ENCODE measurements at places on chromosomes 3 and 15. TPM values are rescaled to one million over a fixed set of nuclear protein-coding genes. Genes with fewer than 3 reads are reported as not detected.
A peak's percentile ranks its signal among the peaks of the same experiment; 100 is the strongest.

GRCh38 chr3:78725703-78726246, 1042.0 kb downstream of the ROBO1 start:
- H3K27me3 ChIP-seq = no peaks in the 10 kb centered on the region
- H3K4me1 ChIP-seq = peaks cover 47% of the 10 kb centered on the region
- no peaks in the 10 kb centered on the region for H3K36me3 ChIP-seq
- no peak for DNase-seq

DNA sequence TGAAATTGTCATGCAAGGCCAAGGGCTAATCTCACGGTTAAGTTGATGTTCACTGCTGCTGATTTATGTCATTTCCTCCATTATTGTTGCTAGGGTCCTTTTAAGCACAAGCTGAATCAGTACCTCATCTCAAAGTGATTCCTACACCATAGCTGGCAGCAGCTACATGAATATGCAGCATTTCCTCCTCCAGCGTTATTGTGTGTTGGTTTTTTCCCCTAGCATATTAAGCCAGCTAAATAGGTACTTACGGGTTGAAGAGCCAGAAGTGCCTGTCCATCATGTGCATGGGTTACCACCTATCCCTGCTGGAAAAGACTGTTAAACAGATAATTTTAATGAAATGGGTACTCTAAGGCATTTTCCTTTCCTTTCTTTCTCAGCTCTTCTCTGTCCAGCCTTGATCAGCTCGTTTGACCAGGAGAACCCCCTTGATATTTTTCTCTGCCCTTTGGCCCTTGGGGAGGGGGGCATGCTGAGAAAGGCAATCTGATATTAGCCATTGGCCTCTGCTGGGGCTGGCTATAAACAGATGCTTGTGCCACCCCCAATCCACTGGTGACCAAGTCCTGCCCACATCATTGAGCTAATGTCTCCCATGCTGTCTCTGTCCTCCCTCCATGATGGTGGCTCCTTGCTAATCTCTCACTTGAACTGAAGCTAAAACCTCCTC, 115.6 kb upstream of the PLXNA1 start:
- peak; percentile 25 for DNase-seq
- H3K27me3 ChIP-seq = no peaks in the 10 kb centered on the region
- no peaks in the 10 kb centered on the region for H3K4me1 ChIP-seq
- H3K27ac ChIP-seq = no peak overlapping the region

DNA sequence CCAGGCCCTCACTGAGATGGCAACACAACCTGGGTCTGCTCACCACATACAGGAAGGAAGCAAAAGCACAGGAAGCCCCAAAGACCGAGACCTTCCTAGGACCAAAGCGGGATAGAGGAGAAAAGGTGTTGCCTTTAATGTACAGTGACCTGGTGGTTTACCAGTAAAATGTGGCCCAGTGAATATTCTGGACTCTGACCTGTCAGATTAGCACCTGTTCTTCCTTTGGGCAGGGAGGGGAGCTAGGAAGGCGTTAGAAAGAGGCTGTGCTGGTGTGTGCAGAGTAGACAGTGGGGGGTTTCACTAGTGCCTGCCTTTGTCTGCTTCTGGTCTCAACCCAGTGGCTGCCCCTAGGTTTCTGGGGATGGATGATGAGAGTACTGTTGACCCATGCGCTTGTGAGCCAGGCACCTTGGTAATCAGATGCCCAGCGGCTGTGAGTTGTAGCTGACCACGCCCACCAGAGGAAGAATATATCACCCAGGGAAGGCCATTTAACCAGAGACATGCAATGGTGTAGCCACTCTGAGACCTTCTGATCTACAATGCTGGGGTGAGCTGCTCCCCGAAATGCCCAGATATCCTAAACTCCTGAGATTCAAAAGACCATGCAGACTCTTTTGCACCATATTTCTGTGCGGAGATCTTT, 90.1 kb upstream of the NEO1 start:
- DNase-seq = no peak
- H3K27me3 ChIP-seq = no peaks in the 10 kb centered on the region
- no peak overlapping the region for H3K4me3 ChIP-seq
- H3K36me3 ChIP-seq = no peaks in the 10 kb centered on the region
- peaks cover 6% of the 10 kb centered on the region for H3K4me1 ChIP-seq
- H3K27ac ChIP-seq = no peak overlapping the region

MKRN2 gene
- 28.6 TPM for total RNA-seq

GOLGA6D gene
- 0.19 TPM for total RNA-seq

DNA sequence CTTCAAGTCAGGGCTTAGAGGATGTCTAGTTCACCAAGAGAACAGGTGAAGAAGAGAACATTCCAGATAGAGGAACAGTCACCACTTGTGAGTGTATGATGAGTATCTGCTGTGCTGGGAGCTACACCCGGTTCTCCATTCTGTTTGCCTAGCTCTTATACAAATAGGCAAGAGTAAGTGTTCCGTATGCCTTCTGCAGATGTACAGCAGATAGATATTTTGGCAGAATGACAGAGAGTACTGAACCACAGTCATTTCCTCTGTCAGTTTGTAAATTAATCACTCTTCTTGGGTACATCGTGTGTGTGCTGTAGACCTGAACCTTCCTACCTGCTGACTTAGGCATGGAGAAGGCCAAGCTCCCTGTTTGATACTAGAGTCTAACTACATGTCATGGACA, 108.3 kb upstream of the CTDSPL start:
- no peak overlapping the region for H3K27ac ChIP-seq
- H3K27me3 ChIP-seq = peaks cover 5% of the 10 kb centered on the region
- no peak overlapping the region for H3K4me3 ChIP-seq
- H3K4me1 ChIP-seq = peaks cover 18% of the 10 kb centered on the region
- no peak for DNase-seq
- peaks cover 28% of the 10 kb centered on the region for H3K36me3 ChIP-seq

- peaks cover 21% of the 10 kb centered on the region for H3K27me3 ChIP-seq
- H3K27ac ChIP-seq = no peak overlapping the region
- no peak for DNase-seq
- H3K4me3 ChIP-seq = no peak overlapping the region
- H3K4me1 ChIP-seq = peaks cover 39% of the 10 kb centered on the region
Measured at GRCh38 chr15:70258369-70259027, 160.8 kb upstream of the TLE3 start.

SPINT1 gene
- 156 TPM for total RNA-seq

GRCh38 chr3:36743826-36744225, 20.5 kb downstream of the DCLK3 start:
- no peaks in the 10 kb centered on the region for H3K36me3 ChIP-seq
- H3K4me3 ChIP-seq = no peak overlapping the region
- peaks cover 28% of the 10 kb centered on the region for H3K27me3 ChIP-seq
- DNase-seq = no peak
- no peaks in the 10 kb centered on the region for H3K4me1 ChIP-seq

STT3B gene
- 180 TPM for total RNA-seq

DNA sequence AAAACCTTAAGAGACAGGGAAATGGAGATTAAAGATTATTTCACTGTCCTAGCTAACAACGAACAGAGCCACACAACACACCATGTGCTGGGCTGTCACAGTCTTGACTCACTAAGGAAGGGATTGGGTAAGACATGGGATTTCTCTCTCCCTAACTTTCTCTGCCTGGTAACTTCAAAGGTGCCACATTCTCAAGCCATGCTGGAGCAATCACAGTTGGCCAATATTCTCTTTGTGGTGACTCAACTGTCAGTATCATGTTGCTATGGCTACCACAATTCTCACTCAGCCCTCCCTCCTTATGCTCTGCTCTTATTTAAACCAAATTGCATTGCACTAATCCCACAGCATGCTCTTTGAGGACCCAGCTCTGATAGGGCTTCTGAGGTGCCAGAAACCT, 74.0 kb downstream of the OXNAD1 start:
- H3K27ac ChIP-seq = no peak overlapping the region
- H3K4me1 ChIP-seq = no peaks in the 10 kb centered on the region
- no peaks in the 10 kb centered on the region for H3K27me3 ChIP-seq
- DNase-seq = no peak

- no peaks in the 10 kb centered on the region for H3K4me1 ChIP-seq
- DNase-seq = no peak
- no peaks in the 10 kb centered on the region for H3K36me3 ChIP-seq
- no peak overlapping the region for H3K4me3 ChIP-seq
- no peaks in the 10 kb centered on the region for H3K27me3 ChIP-seq
Measured at GRCh38 chr3:51696954-51697353, 9.9 kb upstream of the GRM2 start.

DNA sequence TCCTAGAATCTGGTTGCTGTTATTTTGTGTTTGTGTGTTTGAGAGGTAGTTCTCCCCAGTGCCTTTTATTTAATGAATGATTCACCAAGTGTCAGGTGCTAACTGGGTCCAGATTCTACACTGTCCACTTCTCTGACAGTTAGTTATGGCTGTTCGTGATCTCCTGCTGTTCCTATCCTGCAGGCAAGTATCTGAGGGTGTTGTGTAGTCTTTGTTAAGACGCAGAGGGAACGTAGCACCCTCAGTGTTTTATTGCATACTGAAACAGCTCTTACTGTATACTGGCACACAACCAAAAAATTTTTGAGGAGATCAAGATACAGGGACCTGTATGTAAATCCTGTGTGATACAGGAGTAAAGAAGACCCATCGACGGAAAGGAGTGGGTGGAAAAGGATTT, 1271.3 kb downstream of the ROBO1 start:
- H3K27me3 ChIP-seq = no peaks in the 10 kb centered on the region
- no peak for DNase-seq

DNA sequence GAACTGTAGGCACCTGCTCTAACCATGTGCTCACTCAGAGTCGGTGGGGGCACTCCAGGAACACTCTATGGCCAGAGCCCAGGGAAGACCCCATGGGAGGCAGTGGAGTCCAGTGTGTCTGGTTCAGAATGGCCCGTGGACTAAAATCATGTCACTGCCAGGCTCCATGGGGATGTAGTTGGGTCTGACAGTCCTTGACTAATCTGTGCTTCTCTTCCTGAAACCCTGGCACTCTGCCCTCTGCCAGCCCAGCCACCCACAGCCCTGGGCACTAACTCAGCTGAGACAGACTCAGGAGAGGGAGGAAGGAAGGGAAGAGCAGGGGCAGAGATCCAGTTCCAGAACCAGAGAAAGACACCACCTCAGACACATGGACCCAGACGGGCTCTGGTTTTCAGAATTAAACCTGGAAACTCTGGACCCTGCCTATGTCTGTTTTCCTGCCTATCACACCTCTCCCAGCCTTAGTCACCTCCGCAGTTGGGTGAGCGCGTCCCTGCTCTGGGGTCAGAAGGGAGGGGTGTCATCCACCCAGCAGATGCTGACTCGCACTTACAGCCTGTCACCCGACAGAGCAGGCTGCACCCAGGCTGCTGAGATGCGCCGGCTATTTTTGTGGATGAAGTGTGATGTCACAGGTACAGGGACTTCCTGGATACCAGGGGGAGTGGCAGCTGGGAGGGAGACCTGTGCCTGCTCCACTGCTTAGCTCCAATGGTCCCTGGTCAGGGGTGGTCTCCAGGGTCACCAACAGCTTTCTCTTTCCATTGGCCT, 56.8 kb upstream of the INSYN1 start:
- H3K4me1 ChIP-seq = no peaks in the 10 kb centered on the region
- H3K27me3 ChIP-seq = peaks cover 21% of the 10 kb centered on the region
- H3K36me3 ChIP-seq = no peaks in the 10 kb centered on the region

DNA sequence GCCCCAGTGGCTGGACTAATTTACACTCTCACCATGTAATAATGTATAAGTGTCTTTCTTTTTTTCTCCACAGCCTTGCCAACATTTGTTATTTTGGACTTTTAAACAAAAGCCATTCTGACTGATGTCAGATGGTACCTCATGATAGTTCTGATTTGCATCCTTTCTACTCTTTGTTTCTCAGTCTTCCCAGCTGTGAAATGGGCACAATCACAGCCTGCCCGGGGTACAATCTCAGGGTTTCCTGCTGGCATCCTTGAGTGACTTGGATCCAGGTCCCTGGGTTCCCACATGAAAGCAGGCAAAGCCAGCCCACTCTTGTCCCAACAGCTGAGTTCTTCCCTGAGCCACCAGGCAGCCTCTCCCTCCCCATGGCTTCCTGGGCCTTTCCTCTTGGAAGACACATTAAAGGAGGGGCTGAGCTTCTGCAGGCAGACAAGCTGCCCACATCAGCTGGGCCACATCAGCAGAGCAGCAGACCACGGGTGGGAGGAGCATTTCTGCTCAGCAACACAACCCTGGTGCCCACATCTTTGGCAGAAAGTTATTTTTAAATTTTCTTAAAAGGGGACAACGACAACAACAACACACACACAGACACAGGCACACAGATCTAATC, 82.0 kb downstream of the MYLK start:
- H3K27me3 ChIP-seq = peaks cover 20% of the 10 kb centered on the region
- H3K36me3 ChIP-seq = no peaks in the 10 kb centered on the region
- H3K4me3 ChIP-seq = no peak overlapping the region
- H3K27ac ChIP-seq = no peak overlapping the region

TEX55 gene
- total RNA-seq = not detected

- DNase-seq = no peak
- H3K27me3 ChIP-seq = peaks cover 7% of the 10 kb centered on the region
- H3K4me1 ChIP-seq = no peaks in the 10 kb centered on the region
- H3K4me3 ChIP-seq = no peak overlapping the region
Measured at GRCh38 chr15:60673918-60674558, 195.1 kb upstream of the ICE2 start.

- H3K36me3 ChIP-seq = no peaks in the 10 kb centered on the region
- no peak overlapping the region for H3K27ac ChIP-seq
- H3K4me1 ChIP-seq = peaks cover 4% of the 10 kb centered on the region
- peaks cover 2% of the 10 kb centered on the region for H3K27me3 ChIP-seq
Measured at GRCh38 chr3:142944342-142944741, 19.1 kb downstream of the PAQR9 start.

DNA sequence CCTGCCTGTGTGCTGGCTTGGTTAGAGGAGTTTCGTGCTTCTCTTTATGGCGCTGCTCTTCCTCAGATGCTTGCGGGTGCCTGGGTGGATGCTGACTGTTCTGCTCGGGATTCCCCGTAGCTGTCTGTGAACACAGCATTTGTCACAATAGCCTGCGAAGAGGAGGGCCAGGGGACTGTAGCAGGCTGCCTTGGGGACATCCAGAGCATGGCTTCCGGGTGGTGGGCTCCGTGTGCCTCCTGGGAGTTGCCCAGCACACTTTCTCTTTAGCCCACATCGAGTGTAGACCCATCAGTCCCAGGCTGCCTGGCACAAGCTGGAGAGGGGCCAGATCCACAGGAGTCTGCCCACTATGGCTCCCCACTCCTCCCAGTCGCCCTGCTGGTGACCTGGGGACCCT, 22.4 kb downstream of the LRRK1 start:
- no peak for DNase-seq
- H3K27me3 ChIP-seq = no peaks in the 10 kb centered on the region
- H3K36me3 ChIP-seq = no peaks in the 10 kb centered on the region
- no peak overlapping the region for H3K27ac ChIP-seq
- H3K4me1 ChIP-seq = no peaks in the 10 kb centered on the region
